ENCODE measurements at places on chromosomes 6 and 20.

GRCh38 chr6:161242113-161242512 is 31.7 kb downstream of the AGPAT4 start:
- no peak for DNase-seq

DNA sequence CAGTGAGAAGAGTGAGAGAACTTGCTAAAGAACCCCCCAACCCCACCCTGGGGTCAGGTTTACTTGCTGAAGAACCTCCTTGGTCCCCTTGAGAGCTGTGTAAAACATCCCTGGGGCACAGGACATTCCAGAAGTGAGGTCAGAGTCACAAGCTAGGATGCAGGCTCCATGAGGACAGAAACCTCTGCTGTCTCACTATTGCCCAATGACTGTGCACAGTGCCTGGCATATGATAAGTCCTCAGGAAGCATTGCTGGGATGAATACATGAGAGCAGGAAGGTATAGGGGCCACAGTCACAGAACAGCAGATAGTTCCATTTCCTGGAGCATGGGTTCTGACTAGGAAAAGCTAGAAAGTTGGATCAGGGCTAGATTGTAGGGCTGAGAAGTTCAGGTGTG is 18.4 kb downstream of the NT5E start:
- no peak for DNase-seq

- DNase-seq, result no peak
These were observed 31.1 kb downstream of the NFYA start for GRCh38 chr6:41103847-41104246.

DNA sequence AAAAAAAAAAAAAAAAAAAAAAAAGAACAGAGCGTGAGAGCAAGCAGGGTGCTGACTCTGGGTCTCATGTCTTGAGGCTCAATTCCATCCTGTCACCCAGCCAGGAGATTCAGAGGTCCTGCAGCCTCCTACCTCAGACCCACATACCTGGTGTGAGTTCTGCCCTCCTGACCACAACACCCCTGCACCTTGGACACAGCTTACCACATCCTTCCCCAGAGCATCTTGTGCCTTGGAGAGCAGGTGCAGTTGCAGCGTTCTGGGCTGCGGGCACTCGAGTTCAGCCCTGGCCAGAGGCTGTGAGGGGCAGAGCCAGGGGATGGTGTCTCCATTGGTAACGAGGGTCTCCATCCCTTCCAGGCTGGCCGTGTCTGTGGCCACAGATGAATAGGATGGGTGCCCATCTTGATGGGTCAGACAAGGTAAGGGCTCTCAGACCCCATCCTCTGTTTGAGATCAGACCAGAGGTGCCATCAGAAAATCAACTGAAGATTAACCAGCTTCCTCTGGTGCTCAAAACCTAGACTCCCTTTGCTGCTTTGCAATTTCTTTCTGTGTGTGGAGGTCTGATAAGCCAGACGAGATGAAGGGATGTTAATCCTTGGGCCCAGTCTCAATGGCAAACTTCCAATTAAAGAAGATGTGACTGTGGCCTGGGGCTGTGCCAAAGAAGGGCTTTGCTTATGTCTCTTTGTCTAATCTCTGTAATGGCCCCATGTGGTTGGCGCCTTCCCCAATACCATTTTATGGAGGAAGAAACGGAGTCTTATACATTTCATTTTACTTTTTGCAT is 14.7 kb upstream of the ZNF831 start:
- DNase-seq, result no peak

- no peak for DNase-seq
These were observed 1283.3 kb upstream of the GJE1 start for GRCh38 chr6:140849456-140849855.

Data from stimulated activated CD4-positive, alpha-beta T cell treated with anti-CD3 and anti-CD28 coated beads, Interleukin-15, amount 100 ng/mL, for 1 hour (primary cell).